ENCODE measurements at places on chromosomes 7 and 10.

DNA sequence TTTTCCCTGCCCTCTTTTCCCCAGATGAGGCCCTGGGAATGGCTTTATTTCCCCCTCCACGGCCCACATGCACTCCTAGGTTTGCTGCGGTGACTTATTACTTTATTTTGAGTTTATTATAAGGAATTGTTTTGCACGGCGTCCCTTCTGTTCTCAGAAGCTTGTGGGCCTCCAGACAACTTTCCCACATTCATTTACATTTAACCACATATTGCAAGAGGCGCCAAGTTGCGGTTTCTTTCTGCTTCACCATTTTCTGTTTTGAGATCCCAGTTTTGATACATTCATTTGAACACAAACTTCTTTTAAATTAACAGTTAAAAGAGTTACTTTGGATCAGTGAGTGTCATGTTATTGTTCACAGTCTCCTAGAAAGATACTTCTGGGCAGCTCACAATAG is 532.5 kb upstream of the MGMT start:
- DNase-seq = no peak

- no peak for DNase-seq
These were observed 29.9 kb downstream of the ADRB1 start for GRCh38 chr10:114073395-114074186.

DNA sequence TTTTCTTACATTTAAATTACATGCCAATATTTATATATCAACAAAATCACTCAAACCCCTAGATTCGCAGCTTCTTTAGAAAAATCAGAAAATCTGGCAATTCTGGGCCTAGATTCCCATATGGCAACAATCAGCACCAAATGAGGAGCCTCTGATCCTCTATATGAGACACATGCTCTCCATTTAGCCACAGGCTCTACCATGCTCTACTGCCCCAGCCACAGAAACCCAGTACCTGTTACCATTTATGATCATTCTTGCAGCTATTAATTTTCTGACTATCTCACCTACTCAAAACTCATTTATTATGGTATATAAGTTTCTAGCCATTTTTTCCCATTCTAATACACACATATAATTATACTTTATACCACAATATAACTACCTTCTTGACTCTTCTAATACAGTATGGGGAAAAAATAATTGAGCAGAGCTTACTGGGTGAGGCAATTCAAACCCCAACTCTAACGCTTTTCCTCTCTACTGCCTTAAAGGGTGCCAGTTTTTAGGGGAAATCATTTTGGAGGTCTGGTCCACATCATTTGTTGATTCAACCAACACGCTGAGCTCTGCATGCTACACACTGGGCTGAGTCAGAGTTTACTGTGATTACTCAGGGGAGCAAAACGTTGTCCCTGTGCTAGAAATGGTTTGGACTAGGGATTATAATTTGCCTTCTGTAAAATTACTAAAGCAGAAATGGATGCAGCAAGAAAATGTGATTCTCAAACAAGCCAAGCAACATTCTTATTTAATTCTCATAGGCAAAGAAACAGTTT is 11.6 kb downstream of the PDLIM1 start:
- peak; percentile 50 for DNase-seq

DNA sequence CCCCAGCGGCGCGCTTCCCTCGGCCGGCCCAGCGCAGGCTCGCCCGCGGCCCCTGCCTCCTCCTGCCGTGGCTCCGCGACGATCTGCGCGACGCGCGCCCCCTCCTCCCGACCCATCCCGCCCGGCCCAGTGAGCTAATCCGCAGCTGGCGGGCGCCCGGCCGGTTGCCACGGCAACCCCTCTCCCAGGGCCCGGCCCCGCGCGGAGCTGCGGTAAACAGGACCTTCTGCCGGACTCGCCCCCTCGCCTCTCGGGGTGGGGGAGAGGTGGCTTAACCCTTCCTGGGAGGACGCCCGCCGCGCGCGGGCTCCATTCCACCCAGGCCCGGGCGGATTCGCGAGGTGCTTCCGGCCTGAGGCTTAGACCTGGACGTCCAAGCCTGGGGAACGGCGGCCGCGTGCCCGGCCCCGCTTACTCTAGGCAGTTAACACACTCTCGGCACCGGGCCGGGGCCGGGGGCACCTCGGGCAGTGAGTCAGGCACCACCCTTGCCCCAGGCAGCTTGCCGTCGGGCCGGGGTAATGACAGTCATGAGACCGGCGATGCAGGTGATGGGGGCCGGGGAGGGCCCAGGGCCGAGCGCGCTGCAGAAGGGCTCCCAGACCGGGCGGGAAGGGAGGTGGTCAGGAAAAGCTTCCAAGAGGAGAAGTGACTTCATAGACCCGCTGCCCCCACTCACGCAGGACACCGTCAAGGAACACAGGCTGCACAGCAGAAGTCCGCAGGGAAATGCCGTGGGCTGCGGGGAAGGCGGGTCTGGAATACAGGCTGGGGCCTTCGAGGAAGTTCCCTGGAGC is at the start of gene DENND2A:
DENND2A (minus strand) TSS at position 87 of the 797 bp plus-strand sequence. CDS start 38,416 bp downstream, outside the sequence.
- no peak for DNase-seq

DNA sequence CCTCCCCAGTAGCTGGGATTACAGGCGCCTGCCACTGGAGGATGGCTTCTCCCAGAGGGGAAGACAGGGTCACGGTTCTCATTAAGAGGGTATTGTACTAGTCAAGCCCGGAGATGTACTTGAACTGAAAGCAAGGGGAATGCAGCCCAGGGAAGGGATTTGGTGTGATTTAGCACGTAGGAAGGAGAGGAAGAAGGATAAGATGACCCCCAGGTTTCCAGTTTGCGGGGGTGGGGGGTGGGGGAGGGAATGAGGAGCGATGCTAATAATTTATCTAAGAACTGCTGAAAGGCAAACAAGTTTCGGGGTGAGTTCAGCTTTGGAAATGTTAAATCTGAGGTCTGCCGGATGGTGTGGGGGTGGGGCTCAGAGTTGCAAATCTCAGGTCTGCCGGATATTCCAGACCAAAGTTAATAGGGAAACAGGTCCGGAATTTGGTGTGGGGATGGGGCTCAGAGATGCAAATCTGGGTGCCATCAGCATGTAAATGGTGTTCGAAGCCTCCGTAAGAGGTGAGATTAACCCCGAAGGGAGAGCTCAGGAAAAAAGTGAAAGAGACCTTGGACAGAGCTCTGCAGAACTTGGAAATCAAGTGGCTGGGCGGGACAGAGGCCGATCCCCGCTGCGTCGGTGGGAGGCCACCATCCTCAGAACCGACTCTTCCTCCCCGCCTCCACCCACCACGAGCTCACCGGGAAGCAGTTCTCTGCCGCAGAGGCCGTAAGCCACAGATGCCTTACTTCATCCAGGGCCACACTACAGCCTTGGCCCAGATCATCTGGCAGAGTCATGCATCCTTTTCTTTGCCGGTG is 1.6 kb upstream of the SEPHS1 start:
- DNase-seq = peak; percentile 65

DNA sequence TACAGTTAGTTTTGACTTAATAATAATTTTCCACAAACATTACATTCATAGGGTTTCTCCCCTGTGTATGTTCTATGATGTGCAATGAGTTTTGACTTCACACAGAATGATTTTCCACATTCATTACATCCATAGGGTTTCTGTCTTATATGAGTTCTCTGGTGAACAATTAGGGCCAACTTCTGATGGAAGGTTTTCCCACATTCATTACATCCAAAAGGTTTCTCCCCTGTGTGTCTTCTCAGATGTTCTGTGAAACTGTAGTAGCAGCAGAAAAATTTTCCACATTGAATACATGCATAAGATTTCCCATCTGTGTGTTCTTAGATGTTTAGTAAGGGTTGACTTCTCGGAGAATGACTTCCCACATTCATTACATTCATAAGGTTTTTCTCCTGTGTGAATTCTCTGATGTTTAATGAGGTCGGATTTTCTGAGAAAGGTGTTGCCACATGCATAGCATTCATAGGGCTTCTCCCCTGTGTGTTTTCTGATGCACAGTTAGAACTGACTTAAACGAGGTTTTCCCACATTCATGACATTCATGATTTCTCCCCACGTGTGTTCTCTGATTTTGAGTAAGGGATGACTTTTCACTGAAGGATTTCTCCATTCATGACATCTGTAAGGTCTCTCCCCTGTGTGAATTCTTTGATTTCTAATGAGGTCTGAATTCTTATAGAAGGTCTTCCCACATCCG is 118.5 kb downstream of the ZNF33B start:
- peak; percentile 10 for DNase-seq

- peak; percentile 69 for DNase-seq
These were observed 68.1 kb downstream of the CPEB3 start for GRCh38 chr10:92222603-92223262.

- no peak for DNase-seq
These were observed 135.7 kb downstream of the PKD1L1 start for GRCh38 chr7:47812429-47813136.

DNA sequence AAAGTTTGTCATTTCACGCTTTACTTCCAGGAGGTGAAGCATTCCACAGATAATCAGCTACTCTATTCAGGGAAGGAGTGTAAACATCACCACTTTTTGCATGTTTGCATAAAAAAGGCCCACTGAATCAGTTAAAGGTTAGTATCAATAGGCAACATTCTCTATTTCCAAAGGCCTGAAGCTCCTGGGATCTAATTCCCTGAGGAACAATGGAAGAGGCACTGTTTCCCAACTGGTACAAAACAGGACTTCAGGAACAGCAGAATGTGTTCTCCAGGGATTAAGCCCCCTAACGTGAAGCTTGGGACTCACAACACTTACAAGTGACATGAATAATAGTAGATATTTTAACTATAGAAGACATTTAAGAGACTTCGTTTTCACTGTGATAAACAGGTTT is 6.1 kb downstream of the LRRN3 start:
- DNase-seq = no peak

DNA sequence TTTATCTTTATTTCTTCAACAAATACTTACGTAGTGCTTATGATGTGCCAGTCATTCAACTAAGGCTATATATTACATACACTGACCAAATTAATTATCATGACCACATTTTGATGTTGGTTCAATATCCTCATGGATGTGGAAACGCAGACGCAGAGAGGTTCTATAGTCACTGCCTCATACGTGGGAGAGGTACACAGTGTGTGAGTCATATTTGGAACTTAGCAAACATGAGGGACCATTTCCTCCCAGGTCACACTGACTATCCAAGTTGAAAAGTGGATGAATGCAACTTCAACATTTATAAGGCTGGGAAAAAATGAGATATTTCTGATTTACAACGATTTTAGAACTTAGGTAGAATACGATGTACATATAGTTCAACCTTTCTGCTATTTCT is 113.6 kb downstream of the PRLHR start:
- DNase-seq = no peak

DNA sequence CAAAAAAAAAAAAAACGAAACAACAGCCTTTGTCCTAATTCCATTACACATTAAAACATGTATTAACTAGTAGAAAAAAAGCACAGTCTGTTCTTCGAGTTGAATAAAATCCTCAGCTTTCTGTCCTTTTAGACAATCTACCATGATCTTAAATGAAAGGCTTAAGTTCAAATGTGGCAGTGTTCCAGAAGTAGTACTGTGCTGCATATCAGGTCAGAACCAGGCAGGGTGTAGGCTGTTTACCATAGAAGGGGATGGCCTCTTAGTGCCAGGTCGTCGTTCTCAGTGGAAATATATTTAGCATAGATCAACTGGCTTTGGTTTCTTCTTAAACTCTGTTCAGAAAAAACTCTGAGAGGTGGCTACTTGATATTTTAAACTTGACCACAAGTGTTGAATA is 612.0 kb downstream of the CNTNAP2 start:
- DNase-seq = no peak

DNA sequence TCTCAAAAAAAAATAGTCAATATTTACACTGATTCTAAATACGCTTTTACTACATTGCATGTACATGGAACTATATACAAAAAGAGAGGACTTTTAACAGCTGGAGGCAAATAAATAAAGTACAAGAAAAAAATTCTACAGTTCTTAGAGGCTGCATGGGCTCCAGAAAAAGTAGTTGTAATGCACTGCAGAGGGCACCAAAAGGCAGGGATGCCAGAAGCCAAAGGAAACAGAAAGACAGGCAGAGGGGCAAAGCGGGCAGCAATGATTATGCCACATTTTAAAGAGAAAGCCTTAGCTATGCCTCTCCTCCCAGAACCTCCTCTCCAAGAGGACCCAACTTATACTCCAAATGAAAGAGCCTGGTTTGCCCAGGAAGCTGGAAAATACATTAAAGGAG is 11.6 kb upstream of the ADCK2 start:
- DNase-seq = no peak

GRCh38 chr7:39493934-39494333 is 72.3 kb upstream of the YAE1 start:
- no peak for DNase-seq

DNA sequence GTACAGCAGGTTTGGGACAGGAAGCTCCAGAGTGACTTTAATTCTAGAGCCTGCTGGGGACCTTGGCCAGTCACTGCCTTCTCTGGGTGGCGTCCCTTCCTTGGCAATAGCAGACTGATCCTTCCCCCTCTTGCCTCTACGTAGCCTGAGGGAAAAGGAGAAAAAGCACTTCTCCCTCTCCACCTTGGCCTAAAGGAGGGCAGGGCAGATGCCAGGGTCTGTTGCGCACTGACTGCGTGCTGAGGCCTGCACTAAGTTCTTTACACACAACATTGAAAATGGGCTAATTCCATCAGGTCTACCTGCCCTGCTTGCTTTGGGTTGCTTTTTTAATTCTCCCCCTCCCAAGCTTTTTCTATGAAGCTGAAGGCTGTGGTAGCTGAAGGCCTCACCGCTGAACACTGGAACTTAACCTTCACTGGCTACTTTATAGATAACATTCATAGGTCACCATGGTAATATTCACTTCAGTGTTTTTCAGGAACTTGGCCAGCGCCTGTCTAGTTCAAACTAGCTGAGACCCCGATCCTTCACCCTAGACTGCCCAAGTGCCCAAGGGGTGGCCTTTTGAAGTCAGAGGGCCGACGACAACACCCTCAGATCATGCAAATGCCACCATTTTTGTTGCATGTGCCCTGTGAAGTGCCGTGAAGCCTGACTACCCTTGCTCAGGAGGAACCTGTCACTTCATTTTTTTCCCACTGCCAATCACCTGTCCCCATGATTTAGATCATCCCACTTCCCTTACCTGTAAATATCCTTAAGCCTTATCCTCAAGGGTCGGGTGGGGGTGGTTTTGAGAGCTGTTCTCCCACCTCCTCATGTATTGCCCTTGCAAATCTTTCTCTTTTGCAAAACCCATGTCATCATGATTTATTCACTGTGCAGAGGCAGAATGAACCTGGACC is 28.7 kb downstream of the PRF1 start:
- DNase-seq = no peak

GRCh38 chr10:103350175-103350516 is 794 bp downstream of the PCGF6 start:
- DNase-seq = no peak

Data from amniotic epithelial cell (primary cell).